ENCODE measurements at places on chromosomes 11 and 22.

DNA sequence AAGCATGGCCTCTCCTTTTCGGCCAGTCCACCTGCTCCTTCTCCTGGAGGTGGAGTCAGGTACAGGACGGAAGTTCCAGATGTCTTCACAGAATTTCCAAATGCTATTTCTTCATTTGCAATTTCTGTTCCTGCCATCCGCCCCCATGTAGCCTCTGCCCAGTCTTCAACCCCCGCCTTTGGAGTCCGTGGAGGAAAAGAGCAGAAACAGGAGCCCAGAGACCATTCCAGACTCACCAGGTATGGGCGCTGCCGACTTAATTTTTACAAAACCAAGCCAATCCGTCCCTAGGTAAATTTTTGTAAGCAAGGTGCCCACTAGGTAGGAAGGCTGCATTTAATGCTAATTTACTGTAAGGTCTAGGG, 28.9 kb downstream of the RELT start:
- DNase-seq = no peak

GRCh38 chr22:50009765-50010675, 2.5 kb downstream of the IL17REL start:
- DNase-seq = no peak

GRCh38 chr11:103946793-103947545, 89.5 kb upstream of the DDI1 start:
- DNase-seq = no peak

GRCh38 chr11:32659672-32660071, 76.0 kb downstream of the EIF3M start:
- no peak for DNase-seq

DNA sequence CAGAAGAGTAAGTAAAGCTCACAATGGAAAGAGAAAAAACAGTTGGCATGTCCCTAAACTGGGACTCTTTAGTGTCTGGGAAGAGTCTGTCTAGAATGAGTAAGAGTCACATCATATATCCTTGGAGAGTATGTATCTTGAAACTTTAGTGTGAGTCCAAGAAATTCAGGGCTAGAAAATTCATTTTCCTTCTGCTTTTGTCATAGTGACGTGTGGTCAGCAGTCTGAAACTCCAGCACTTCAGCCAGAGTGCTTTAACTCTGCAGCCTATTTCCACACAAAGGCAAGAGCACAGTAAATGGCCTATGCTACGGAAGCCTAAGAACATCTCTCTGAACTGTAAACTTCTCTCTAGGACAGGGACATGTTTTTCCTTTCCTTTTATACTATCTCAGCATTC, 174.1 kb downstream of the FAM181B start:
- no peak for DNase-seq

DNA sequence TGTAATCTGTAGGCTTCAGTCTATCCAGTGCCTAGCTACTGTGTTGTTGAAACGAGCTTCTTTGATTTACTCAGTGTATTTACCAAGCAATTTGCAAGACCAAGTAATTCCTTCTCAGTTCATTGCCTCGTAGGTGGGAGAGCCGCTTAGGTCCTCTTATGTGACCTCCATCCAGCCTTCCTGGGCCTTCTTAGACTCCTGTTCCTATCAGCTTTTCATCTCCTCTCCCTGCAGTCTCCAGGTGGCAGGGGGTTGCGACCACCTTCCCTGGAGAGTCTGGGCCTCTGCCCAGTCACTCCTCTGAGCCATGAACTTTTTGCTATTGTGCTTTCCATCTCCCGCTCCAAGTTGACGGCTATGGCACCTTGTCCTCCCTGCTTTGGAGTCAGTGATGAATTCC, 251.8 kb downstream of the KIRREL3 start:
- no peak for DNase-seq

DNA sequence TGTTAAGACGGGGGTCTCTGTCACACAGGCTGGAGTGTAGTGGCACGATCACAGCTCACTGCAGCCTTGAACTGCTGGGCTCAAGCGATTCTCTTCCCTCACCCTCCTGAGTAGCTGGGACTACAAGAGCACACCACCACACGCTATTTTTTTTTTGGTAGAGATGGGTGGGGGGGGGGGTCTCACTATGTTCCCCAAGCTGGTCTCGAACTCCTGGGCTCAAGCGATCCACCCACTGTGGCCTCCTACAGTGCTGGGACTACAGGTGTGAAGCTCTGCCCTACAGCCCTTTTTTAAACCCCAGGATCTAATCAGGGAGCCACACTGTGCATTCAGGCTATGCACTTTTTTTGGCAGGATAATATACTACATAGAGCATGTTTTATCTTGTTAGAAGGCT, 1.4 kb upstream of the DHCR7 start:
- DNase-seq = no peak

DNA sequence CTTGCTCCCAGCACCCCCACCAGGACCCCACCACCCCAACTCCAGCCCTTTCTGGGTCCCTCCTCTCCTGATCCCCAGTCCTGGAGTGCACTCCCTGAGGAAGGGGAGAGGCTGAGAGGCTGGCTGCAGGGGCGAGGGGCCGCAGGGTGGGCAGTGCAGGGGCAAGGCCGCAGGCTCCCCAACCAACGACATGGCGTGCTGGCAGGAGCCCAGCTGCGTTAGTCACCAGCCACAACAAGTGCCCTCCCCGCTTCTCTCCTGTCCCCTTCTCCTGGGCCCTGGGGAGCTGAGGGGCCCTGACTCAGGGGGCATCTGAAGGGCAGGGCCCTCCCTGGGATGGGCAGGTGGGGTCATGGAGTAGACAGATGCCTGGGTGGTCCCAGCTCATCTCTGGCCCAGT, 2.3 kb downstream of the CABP7 start:
- no peak for DNase-seq

GRCh38 chr11:41273908-41274307, 185.5 kb downstream of the LRRC4C start:
- no peak for DNase-seq

- no peak for DNase-seq
These were observed at the start of gene KCNJ11 for GRCh38 chr11:17388609-17389210. TSS of gene KCNJ11 (minus strand) at chr11:17388659. CDS start at chr11:17388091, 568 bp downstream.

DNA sequence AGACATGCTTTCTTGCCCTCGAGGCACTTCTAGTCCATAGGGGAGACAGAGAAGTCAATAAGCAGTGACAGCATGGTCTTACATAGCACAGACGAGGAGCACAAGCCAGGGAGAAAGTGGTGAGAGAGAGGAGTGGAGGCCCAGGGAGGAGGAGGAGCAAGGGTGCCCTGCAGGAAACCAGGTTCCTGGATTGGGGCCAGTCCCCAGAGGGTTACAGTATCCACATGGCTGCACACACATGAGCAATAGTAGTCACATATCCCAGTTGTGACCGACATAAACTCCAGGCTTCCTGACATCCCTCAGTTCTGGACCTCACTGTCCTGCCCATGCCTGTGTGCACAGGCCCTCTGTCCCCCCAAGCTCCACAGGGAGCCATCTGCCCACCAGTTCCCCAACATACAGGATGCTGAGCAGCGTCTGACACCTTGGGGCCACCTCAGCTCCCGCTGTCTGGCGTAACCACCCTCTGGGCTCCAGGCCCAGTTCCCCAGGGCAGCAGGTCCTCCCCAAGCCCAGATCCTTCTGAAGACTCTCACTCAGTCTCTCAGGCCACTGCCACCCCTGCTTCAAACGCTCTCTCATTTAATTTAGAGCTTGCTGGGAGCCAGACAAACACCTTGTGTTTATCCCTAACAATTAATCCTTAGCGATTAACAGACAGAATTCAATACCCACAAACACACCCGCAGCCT, 53.7 kb downstream of the DSCAML1 start:
- no peak for DNase-seq

GRCh38 chr11:70397983-70398833, at the start of gene CTTN:
TSS of gene CTTN (plus strand) at chr11:70398529. CDS start at chr11:70407298, 8,769 bp downstream.
- DNase-seq = peak; percentile 59

DNA sequence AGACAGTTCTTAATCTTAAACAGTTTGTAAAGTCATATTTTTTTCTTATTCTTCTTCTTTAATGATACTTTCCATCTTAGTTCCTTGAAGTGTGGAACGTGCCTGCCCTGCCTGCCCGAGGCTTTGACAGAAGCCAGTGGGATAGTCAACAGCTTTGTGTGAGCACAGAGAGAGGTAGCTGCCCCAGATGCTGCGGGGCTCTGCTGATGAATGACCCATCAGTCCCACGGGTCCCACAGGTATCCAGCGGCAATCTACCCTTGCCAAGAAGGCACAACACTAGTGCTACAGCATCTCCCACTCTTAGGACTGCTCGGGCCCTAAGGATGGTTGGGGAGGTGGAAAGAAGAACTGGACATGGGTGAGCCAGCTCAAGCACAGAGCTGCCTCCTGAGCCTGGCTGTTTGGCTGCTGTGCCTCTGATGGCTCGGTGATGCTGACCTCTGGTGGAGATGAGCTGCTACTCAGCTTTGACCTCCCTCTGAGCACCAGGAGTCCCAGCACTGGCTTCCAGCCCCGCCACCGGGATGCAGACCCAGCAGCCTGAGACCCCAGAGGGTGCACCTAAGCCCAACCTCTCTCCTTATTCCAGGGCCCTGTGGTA, 11.8 kb upstream of the APLNR start:
- DNase-seq = no peak

- DNase-seq = no peak
These were observed 4.9 kb downstream of the CRY2 start for GRCh38 chr11:45852018-45852711.

DNA sequence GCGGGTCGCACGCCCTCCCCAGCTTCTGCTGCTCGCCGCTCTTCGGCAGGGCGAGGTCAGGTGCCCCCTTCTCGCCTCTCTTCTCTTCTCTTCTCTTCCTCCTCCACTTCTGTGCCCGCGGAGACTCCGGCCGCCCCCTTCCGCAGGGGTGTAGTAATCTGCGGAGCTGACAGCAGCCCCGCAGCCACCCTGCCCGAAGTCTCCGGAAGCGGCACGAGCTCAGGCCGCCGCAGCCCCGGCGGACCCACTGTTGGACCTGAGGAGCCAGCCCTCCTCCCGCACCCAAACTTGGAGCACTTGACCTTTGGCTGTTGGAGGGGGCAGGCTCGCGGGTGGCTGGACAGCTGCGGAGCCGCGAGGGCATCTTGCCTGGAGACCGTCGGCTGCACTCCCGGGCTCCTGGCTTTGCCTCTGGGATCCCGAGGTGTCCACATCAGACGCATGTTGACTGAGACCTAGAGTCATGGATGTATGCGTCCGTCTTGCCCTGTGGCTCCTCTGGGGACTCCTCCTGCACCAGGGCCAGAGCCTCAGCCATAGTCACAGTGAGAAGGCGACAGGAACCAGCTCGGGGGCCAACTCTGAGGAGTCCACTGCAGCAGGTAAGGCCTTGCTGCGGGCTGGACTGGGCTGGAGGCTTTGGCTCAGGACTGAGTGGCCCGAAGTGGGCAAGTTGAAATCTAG, 486 bp downstream of the STIM1 start:
- DNase-seq = no peak

DNA sequence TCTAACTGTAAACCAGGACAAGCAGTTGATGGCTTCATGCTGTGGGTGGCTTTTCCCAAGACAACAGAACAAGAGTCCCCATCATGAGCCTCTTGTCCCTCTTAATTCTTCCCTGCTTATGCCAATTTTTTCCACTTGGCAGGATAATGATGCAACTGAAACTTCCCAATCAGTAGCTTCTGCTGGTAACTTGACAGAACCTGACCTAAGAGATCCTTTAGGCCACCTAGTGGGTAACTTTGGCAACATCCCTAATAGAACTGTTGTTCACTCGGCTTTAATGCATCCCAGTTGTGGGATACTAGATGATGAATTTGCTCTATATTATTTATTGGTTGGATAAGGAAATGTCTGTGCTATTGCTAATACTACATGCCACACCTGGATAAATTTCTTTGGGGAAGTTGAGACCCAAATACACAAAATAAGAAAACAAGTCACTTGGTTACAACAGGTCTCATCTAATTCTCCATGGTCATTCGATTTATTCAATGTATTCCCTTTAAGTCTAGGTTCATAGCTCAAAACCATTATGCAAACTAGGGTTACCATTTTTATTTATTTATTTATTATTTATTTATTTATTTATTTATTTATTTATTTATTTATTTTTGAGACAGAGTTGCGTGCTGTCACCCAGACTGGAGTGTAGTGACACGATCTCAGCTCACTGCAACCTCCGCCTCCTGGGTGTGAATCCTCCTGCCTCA, 41.4 kb upstream of the NFAM1 start:
- no peak for DNase-seq

DNA sequence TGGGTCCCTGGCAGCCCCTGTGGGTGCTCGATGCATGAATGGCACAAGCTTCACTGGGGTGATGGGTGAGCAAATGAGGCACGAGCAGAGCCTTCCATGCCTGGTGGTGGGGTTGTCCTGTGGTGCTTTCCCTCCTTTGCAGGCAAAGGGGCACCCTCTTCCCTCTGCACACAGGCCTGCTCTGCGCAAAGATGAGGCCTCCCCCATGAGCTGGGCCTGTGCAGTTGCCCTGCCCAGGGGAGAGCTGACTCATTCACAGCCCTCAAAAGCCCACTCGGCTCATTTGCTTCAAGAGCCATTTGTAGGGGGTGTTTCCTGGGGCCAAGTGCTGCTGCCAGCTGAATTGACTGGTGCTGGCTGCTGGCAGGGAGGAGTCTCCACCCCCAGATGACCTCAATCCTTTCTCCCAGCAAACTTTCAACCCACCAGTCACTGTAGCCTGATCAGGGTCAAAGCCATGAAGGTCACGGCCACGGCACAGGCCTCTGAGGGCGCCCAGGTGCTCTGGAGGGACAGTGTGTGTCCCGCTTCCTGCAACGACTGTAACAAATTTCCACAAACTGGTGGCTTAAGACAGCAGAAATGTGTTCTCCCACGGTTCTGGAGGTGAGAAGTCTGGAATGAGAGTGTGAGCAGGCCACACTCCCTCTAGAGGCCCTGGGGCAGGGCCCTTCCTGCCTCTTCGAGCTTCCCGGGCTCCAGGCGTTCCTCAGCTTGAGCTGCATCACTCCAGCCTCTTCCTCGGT, 48.8 kb upstream of the ANO1 start:
- DNase-seq = no peak

DNA sequence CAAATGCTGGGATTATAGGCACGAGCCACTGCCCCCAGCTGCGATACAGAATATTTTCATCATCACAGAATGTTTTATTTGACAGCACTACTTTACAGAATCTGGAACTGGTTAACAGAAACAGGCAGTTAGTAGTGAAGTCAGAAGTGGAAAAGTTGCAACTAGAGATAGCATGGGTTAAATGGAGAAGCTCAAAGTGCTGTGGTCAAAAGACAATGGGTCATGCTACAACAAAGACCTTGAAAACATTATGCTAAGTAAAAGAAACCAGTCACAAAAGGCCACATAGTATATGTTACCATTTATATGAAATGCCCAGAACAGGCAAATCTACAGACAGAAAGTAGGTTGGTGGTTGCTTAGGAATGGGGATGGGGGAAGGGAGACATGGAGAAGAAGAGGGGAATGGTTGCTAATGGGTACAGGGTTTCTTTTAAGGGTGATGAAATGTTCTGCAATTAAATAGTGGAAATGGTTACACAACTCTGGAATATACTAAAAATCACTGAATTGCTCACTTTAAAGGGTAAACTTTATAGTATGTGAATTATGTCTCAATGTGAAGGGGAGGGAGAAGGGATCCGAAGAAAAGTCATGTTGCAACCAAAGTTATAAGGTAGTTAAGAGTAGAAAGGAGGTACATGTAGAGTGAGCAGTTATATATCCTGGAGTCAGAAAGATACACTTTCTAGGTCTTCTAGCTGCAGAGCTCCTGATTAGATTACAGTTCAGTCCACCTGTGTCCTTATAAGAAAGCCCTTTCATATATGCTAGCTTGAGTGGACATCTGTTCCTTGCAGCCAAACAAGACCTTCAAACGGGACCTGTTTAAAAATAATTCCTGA, 46.3 kb upstream of the RAPSN start:
- DNase-seq = no peak
